ENCODE measurements at places on chromosomes 3 and 15.

GRCh38 chr15:85782064-85782463 lies 12.7 kb downstream of the KLHL25 start:
- no peak for DNase-seq

GRCh38 chr3:55369141-55369847 lies 117.8 kb downstream of the WNT5A start:
- DNase-seq, result no peak

GRCh38 chr3:20125897-20126296 lies 60.1 kb downstream of the SGO1 start:
- DNase-seq, result no peak

- DNase-seq, result no peak
These were observed 166.4 kb downstream of the CADPS start for GRCh38 chr3:62708638-62709373.

DNA sequence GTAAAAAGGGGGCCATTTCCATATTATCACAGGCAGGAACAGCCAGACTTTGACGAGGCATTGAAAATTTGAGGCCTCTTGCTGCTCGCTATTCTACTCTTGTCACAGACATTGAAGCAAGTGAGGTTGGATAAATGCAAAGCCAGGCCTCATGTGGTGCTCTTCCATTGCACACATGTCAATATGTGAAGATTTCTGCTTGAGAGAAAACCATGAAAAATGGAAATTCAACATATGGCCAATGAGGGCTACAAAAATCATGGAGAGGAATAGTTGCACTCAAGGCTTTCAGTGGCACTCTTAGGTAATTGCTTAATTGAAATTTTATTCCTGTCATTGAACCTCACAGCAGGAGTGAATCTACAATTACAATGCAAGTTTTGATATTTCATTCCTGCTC lies 185.6 kb upstream of the MBNL1 start:
- no peak for DNase-seq
